Ureter (tissue), 1 donor: ENCODE measurements at places on chromosomes 7 and 10. TPM values are rescaled to one million over a fixed set of nuclear protein-coding genes. Genes with fewer than 3 reads are reported as not detected.
A peak's percentile ranks its signal among the peaks of the same experiment; 100 is the strongest.

DNA sequence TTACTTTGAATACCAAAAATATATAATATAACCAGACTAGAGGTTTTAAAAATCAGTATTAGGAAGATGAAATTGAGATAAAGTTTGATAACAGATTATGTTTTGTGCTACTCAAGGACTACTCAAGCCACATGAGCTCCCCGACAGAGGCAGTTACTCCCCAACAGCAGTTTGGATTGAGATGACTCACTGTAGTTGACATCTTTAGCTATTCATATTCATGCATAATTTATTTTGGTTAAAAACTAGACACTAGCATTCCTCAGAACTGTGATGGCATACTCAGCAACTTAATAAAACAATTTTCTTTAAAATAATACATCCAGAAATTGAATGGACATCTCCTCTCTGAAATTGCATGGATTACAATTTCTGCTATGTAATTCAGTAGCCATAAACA, 19.6 kb downstream of the PCLO start:
- DNase-seq: no peak

DNA sequence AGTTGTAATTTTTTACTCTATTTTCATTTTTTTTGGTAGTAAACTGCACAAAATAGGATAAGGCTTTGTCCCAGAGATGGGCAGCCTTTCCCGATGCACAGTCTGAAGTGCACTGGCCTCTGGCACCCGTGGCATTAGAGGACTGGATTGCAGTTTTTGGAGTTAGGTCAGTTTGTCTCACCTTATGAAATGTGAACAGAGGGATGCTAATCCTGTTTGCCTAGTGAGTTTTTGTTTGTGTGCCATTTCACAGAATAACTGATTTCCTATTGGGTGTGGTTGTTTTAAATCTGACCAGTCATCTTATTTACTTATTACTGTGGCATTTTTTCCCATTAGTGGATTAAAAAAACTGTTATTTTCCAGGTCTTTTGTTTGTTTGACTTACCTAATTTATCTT, 109.5 kb upstream of the GATA3 start:
- no peak for DNase-seq

DNA sequence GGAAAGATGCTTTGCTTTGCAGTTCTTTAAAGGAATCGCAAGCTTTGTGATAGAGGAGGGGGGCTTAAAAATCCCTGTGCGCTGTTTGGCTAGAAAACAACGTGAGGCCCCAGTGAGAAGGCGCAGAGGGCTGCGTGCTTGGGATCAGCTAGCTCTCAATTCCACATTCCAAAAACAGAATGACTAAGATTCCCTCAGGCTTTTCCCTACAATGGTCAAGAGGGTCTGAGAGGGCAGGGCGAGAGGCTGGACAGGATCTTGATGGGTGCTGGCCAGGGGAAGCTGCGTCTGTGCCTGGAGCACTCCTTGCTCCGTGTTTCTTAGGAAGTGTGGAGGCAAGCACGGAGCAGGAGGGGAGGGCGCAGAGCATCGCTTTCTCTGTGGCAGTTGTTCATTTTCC, 72.1 kb upstream of the INHBA start:
- DNase-seq: no peak

DNA sequence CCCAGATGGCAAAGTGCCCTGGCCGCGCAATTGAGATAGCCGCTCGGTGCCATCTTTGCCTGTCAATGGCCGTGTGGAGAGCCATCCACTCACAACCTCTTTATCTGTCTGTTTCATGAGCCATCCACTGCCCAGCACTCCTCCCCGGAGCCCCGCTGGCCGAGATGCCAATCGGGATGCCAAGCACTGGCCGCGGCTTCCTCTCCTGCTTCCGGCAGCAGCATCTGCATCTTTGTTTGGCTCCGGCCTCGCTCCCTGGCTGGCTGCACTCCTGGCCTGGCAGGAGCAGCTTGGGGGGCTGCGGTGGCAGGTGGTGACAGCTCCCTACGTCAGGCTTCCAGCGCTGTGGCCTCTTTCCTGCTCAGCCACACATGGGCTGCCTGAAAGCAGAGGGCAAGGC, 231.7 kb downstream of the USP6NL start:
- DNase-seq: no peak

- DNase-seq: no peak
Measured at GRCh38 chr10:105800641-105801040, 1159.6 kb downstream of the SORCS3 start.

- DNase-seq: peak; percentile 14
Measured at GRCh38 chr10:48235501-48235900, 39.0 kb downstream of the FRMPD2 start.

GRCh38 chr7:107592361-107593024, 12.4 kb downstream of the BCAP29 start:
- DNase-seq: no peak

GRCh38 chr10:72320676-72321247, 34.0 kb downstream of the DNAJB12 start:
- DNase-seq: peak; percentile 80

DNA sequence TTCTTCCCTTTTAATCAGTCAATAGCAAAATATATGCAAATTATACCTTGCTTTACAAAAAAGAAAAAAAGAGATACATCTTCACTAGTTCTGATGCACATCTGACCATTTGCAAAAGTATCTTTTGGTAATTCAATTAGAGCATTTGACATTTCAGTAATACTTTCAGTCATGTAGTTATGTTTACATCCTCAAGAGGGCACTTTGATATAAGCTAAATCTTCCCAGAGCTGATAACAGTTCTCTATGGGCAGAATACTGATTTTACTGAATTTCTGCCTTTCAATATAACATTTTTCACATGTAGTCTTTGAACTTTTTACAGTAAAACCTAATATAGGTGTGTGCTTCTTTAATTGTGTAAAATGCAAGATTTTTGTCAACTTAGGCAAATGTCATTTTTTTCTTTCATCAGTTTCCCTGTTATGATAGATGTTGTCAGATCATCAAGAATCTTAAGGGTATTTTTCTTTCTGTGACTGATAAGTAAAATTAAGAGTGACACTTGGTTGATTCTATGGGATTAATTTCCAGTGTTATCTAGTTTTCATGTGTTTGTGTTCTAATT, 703.5 kb upstream of the SEMA3D start:
- no peak for DNase-seq

DNA sequence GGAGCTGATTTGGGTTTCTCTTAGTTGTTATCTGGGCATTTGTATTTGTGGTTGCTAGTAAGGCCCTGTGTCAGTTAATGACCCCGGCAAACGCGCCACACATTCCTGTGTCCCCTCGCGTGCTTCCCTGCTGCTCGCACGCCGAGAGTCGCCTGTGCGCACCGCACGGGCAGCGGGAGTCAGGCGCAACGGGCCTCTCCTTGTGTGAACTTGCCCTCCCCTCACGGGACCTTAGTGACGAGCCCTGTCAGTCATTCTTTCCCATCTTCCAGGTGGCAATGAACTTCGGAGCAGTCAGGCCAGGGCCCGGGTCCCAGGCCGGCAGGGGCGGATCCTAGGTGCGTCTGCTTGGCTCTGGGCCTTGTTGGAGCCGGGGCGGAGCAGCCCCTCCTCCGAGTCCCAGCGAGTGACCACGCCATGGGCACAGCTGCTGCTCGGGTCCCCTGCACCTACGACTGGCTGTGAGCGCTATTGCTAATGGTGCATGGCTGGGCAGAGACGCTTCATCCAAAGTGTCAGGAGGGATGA, 12.4 kb upstream of the PRKAR1B start:
- no peak for DNase-seq

DNA sequence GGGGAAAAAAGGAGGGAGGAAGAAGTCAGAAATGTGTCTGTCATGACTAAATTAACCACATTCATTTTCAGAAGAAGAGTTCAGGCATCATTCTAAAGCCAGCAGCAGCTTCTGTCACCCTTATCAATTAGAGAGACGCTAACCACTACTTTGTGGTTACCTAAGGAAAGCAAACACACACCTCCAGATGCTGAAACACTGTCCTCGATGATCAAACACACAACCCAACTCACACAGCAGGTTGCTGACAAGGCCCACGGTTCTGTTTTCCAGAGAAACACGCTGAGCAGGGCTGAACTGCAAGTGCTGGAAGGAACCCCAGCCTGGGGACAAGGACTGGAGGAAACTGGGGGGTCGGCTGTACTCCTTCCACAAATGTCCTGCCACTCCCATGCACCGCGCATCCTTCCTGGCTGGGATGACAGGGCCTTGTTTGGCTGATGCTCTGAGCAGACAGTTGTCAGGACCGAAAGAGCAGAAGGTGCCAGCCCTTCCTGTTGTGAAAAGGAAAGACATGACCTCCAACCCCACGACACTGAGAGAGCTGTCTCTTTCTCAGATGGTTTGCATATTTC, 36.6 kb downstream of the PRKCQ start:
- no peak for DNase-seq

DNA sequence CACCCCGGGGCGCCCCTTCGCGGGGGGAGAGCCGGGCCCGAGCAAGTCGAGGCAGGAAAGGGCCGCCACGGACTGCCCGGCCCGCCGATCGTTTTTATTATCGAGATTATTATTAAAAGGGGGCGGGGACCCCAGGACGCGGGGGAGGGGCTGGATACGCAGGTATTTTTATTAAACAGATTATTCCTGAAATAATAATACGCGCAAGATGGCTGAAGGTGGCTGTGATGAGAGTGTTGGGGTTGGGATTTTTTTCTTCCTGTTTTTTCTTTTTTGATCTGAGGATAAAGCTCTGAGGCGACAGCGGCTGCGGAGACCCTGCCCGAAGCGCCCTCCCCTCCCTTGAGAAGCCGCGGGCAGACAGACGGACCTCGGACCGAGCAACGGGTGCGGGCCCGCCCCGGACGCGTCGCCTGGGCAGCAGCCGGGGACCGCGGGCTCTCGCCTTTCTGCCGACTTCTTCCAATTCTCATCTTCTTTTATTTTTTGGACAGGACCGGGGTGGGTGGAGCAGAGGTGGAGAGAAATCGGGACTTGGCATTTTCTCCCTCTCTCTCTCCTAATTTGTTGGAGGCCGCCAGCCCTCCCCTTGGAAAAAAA, 1.4 kb upstream of the TRIM8 start:
- peak; percentile 87 for DNase-seq

DNA sequence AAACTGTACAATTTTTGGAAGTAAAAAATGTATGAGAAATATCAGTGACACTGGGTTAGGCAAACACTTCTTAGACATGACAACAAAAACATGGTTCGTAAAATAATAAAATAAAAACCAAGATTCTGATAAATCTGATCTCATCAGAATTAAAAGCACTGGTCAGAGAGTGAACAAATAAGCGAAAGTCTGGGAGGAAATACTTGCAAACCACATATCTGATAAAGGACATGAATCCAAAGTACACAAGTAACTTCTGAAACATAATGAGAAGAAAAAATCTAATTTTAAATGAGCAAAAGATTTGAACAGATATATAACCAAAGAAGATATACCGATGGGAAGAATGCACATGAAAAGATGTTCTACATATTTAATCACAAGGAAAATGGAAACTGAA, 91.5 kb downstream of the RTKN2 start:
- DNase-seq: no peak

- no peak for DNase-seq
Measured at GRCh38 chr10:113094114-113094486, 144.1 kb downstream of the TCF7L2 start.

DNA sequence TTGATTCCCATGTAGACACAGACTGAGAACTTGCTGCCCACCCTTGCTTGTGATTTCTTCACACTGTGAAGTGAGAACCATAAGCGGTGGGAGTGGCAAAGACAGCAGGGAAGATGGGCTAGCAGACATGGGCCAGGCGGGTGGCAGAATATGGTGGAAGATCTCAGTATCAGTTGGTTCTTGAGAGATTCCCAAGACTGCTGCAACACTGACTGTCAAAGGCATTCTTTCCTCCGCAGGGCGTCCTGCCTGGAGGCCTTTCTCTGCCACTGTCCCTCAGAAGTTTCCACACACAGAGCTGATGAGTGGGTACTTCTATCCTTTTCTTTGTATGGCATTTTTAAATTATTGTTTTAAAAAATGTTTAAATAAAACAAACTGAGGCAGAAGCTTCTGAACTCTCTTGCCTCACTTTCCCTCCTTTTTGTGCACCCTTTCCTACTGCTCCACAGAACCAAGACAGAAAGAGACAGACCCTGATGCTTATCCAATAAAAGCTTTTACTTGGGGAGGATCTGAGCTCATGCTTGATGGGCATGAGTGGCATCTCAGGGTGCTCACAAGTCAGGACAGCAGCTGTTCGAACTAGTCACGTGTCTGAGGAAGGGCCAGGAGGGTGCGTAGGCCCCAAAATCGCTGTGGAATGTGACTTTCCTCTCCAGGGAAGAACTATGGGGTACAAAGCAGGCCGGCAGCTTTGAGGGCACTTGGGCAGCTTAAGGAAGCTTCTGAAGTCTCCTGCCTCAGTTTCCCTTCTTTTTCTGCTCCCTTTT, 104.7 kb upstream of the PCGF5 start:
- DNase-seq: no peak

- peak; percentile 83 for DNase-seq
Measured at GRCh38 chr10:80429521-80429973, 21.2 kb downstream of the PRXL2A start.

DNA sequence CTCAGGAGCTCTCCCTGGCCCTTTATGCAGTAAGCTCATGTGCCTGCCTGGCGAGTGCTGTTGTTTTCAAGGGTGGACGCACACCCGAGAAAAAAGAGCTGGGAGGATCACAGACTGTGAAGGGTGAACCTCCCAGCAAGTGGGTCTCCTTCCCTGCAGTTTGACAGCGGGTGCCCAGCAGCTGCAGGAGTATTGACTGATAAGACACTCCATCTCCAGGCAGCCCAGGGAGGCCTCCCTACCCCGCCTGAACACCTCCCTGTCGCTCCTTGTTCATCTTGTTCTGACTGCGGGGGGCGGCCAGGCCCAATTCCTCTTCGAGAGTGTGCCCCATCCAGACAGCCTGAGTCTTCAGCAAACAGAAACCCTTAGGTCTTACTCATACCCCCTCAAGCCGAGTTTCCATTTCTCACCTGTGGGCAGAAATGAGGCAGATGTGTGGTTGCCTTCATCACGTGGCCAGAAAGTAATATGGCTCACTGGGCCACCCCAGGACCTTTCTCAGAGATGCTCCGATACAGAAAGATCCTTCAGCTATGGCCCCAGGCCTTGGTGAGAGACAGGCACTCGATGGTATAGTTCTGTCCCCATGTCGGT, 17.2 kb downstream of the MDH2 start:
- DNase-seq: no peak

DNA sequence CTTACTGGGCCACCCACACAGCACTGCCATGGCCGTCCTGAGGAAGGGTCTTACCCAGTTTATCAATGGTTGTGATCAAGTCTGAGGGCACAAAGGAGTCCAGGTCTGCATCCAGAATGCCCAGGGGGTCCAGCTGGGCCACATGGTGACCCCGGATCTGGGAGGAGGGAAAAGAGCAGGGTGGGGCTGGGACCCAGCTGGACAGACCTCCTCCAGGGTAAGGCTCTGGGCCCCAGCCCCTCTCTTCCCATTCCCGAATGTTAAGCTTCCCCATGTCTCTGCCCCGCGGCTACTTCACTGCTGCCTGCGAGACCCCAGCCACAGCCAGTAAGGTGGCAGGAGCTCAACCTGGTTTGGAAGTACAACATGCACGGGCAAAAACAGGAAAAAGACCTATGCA, 9.5 kb downstream of the OGDHL start:
- DNase-seq: no peak

Gene CYP26C1
- 0.10 TPM for total RNA-seq

Gene PDLIM1
- total RNA-seq: 405 TPM

Gene NUTM2E
- 0.16 TPM for total RNA-seq

Gene C10orf105
- 0.34 TPM for total RNA-seq

Gene TUBB8
- 0.78 TPM for total RNA-seq

Gene ITGB8
- total RNA-seq: 48.5 TPM

Gene ZNRF2
- total RNA-seq: 23.6 TPM

Gene GPR26
- not detected for total RNA-seq

Gene CYP2C19
- total RNA-seq: not detected

Gene NSMCE4A
- total RNA-seq: 73.7 TPM

Gene AGAP4
- total RNA-seq: 40.2 TPM

Gene TMEM225B
- total RNA-seq: 2.9 TPM

Gene COMMD3
- total RNA-seq: 63.9 TPM

Gene ADO
- total RNA-seq: 18.5 TPM

Gene ZNF438
- 11.2 TPM for total RNA-seq

Gene ASIC3
- 0.34 TPM for total RNA-seq
